Astrocyte (in vitro differentiated cells and primary cell): ENCODE measurements at places on chromosomes 2 and 18. TPM values are rescaled to one million over a fixed set of nuclear protein-coding genes. Genes with fewer than 3 reads are reported as not detected.

- H3K4me3 ChIP-seq: no peak overlapping the region
- no peaks in the 10 kb centered on the region for H3K27me3 ChIP-seq
Measured at GRCh38 chr2:45964223-45964841, 312.9 kb downstream of the PRKCE start.

DNA sequence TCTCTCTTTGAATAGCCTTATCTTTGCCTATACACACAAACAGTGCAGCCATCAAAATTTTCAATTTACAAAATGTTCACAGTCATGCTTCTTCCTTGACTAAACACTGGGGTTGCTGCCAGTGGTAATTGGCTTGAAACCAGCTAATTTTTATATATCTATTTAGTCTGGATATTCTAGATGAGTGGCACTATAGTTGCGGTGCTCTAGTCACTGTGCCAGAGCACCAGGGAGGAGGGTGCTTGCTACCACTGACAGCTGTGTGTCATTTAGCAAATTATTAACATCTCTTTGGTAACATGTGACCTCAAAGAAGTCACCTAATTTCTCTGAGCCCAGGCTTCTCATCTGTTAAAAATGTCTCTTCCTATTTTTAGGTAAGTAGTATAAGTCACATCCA is 130.4 kb downstream of the MEIS1 start:
- peaks cover 13% of the 10 kb centered on the region for H3K4me1 ChIP-seq
- H3K27me3 ChIP-seq: no peaks in the 10 kb centered on the region
- no peak overlapping the region for H3K27ac ChIP-seq
- no peak overlapping the region for H3K4me3 ChIP-seq

GRCh38 chr2:242020196-242021004 is 150.9 kb downstream of the RTP5 start:
- H3K36me3 ChIP-seq: no peaks in the 10 kb centered on the region
- H3K4me3 ChIP-seq: no peak overlapping the region
- no peak for DNase-seq
- no peaks in the 10 kb centered on the region for H3K4me1 ChIP-seq

Gene CHRND
- total RNA-seq: not detected in 2 replicates
